ENCODE measurements at places on chromosomes 7 and 10.

DNA sequence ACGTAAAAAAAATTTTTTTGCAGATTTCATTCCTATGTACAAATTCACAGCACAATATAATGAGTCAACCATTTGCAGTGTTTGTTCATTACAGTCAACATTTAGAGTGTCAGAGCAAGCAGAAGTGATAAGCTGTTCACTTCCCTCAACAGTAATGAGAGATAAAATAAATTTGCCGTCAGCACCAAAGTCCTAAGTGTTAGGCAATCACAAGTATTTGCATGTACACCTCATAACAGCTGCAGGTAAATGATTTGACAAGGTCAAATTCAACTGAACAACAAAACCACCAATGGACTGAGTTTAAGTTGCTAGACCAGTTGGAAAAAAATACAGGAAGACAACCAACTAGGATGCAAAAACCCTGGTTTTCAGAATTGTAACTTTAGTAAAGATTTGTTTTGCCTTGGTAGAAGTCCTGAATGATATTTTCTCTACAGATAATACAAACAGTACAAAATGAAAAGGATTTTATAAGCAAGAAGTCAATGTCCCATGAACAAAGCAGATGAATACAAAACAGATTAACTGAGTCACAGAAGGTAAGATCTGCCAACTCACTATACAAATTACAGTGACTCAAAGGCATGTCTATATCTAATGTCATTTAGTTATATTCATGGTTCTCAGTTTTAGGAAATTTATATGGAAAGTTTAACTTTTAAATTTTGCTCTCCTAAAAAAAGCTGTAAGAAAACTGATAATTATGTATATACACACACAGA, 10.4 kb downstream of the RAPGEF5 start:
- no peak for DNase-seq

GRCh38 chr10:42932116-42932515, 144.8 kb upstream of the RET start:
- DNase-seq: no peak

GRCh38 chr7:125136755-125137532, 207.3 kb upstream of the POT1 start:
- DNase-seq: no peak

- no peak for DNase-seq
These were observed 222.9 kb upstream of the KMT2E start for GRCh38 chr7:104791080-104791479.

DNA sequence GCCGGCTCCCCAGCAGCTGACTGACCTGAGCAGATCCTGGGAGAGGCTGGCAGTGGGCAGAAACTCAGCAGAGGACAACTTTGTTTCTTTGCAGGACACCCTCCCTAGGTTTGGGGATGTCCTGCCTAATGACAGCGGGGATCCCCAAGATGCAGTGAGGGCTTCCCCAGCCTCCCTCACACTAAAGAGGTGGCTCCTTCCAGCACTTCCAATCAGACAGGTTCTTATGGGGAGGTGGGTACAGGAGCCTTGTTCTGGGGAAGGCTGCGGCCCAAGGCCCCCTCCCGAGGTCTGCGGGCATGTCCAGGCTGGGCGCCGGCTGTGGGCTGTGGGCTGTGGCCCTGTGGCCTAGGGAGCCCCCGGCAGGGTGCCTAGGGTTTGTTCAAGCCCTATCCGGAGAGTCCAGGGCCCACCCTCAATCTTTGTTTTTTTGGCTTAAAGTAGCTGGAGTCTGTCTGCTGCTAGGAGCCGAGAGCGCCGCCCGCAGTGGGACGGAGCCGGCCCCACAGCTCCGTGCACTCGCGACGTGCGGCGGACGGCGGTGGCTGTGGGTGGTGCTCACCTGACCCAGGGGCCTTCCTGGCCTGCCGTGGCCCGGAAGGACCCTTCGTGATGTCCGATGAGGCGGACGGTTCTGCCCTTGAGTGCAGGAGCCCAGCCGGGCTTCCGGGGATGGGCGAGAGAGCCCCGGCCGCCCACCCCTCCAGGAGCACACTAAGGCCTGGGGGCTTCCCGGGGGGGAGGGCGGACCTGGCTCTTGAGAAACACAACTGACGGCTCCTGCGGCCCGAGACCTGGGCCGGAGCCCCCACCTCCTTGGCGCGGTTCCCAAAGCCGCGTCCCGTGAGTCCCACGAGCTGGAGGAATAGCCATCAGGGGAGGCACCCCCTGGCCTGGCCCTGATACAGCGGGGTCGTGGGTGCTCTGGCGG, 57.2 kb downstream of the PDGFA start:
- no peak for DNase-seq

DNA sequence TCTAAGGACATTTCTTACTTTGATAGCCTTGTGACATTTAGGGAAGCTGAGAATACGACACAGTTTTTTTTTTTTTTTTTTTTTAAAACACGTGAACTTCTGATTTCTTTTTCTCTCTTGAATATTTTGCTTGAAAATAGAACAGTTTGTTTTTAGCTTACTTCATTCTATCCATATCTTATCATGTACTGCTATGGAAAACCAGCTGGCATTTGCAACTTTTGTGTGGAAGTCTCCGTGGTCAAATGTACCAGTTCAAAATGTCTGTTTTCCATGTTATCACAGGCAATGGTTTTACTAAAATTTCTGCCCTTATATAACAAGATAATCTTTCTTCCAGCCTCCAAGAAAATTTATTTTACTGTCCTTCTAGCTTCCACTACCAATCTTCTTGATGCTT, 821.6 kb downstream of the DNAJB9 start:
- DNase-seq: no peak

GRCh38 chr7:10802526-10802925, 171.1 kb upstream of the PHF14 start:
- no peak for DNase-seq

- no peak for DNase-seq
These were observed 255.8 kb downstream of the ABCA13 start for GRCh38 chr7:48426966-48427555.

DNA sequence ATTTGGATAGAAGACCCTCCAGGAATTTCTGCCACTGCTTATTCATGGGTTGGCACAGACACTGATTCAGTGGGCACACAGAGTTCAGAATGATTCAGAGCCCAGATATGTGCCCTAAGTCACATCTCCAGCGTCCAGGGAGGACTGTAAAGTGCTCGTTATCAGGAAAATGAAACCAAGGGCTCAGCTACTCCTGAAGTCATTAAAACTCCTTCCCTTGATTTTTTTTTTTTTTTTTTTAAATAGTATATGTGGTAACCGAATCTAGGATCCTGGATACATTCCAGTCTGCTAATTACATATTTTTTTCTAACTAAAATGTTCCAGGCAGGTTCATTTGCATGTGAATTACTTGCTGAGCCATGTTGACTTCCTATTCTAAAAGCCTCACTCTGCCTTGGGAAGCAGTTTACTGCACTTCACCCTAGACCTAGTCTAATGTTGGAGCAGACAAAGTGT, 34.7 kb downstream of the MET start:
- no peak for DNase-seq

- no peak for DNase-seq
These were observed 21.6 kb downstream of the GRID2IP start for GRCh38 chr7:6529643-6530042.

GRCh38 chr10:113473851-113474250, 79.0 kb upstream of the HABP2 start:
- DNase-seq: no peak

GRCh38 chr10:31963589-31963980, 35.0 kb upstream of the ARHGAP12 start:
- DNase-seq: no peak

GRCh38 chr7:79046061-79046460, 407.4 kb downstream of the MAGI2 start:
- DNase-seq: no peak

- no peak for DNase-seq
These were observed 171.8 kb upstream of the CDK1 start for GRCh38 chr10:60606343-60607080.

DNA sequence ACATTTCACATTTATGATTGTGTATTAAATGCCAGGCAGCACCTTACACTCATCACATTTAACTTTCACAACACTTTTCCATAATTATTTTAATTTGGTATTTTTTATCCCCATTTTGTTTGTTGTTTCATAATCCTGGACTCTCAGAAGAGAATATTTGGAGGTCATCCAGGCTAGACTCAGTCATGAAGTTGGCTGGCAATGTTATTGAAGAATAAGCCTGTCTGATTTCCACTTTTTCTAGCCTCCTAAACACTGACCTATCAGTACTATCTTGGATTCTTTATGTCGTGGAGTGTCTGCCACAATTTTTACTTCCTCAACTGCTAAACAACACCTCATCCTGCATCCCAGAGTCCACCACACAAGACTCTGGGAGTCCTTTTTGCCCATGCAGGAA, 372.3 kb upstream of the NRP1 start:
- DNase-seq: no peak

DNA sequence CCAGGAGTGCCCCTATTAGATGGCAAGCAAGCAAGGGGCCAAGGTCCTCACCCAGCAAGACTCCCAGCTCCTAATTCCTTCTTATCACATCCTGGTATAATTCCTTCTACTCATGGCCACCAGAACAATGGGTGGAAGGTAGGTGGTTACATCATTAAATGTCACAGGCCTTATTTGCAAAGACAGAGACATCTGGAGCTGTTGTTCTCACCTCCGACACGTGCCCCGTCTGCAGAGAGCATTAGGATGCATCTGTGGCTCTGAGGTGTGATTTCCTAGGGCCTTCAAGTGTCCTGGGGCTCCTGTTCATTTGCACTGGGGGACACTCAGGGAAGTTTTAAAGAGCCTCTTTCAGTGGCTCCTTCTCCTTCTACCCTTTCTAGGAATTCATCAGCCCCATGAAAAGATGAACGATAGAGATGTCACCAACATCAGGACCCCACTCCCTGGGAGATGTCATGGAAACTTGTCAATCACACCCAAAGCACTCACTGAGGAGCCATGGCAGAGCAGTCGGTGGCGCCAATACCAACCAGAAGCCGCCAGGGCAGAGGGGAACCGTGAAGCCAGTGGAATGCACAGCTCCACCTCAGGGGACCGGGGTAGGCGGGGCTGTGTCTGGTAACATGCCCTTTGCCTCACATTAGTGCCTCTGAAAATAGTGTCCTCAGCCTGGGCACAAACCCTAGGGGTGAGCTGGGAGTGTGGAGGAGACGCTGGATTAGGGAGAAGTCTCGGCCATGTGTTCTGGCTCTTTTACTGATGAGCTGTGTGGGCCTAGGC, 2.9 kb upstream of the ATP6V0E2 start:
- DNase-seq: no peak

- DNase-seq: no peak
These were observed 31.4 kb downstream of the FIGNL1 start for GRCh38 chr7:50418526-50419290.

DNA sequence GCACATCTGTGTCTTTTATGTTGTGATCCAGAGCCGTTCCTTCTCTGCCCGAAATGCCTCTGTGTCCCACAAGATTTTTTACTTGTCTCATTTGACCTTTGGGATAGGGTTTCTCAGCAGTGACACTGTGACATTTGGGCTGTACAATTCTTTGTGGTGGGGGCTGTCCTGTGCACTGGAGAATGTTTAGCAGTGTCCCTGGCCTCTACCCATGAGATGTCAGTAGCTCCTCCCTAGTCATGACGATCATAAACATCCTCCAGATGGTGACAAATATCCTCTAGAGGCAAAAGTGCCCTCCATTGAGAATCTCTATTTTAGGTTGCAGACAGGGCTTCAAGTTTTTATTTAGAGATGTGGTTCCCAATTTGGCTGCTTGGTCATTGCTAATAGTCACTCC, 91.3 kb downstream of the PPP1R17 start:
- DNase-seq: no peak

DNA sequence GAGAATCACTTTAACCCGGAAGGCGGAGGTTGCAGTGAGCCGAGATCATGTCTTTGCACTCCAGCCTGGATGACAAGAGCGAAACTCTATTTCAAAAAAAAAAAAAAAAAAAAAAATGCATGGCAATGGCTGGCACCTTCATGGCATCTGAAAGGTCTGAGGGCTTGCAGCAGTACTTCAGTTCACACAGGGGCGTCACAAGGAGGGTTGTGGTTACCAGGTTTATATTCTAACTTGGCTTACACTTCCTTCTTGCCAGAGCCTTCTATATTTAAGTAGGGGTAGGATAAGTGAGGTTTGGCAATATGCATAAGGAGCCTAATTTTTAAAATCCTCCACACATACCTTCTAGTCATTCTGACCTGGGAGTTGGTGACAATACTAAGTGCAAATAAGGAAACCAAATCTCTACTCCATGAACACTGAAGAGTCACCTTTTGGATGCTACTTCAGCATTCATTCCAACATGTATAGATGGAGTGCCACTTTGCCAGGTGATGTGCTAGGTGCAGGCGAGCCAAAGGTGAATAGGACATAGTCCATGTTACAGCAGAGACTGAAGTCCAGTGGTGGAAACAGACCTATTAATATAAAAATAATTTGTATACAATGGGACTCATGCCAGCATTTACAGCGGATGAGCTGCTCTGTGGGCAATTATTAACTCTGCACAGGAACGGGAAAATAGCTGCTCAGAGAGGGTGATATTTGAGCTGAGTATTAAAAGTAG, 57.8 kb upstream of the PDCD4 start:
- DNase-seq: no peak

- no peak for DNase-seq
These were observed 13.1 kb downstream of the UBE3C start for GRCh38 chr7:157151626-157152339.

GRCh38 chr10:104276192-104276591, 7.2 kb downstream of the GSTO2 start:
- DNase-seq: no peak

DNA sequence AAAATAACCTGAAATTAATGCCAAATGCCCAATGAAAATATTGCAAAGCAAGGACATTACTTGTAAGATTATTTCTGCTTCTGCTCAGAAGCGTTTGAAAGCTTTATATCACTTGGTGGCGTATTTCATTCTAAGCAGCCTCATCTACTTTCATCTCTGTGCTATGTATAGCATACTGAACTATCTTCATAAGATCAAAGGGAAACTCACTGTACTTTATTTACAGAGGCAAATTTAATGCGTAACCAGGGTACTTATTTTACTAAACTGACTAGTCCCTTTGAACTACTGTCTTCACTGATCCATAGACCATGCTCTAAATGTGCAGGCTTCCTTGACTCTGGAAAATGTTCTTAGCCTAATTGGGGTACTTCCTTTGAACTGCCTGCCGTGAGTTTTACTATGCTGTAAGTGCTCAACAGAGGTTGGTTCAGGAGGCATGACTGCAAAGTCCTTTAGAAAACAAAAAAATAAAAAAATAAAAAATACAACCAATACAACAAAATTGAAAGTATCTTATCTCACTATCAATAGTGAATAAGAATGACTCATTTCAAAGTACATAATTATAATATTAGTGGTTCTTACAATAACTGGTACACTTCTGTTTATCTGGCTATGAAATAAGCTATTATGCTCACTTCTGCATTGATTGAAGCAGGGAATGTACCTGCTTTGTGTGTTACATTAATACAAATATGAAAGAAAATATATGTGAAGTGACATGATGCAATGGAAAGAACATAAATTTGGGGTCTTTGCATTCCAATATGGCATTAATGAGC, 41.0 kb upstream of the TSPAN12 start:
- DNase-seq: no peak

DNA sequence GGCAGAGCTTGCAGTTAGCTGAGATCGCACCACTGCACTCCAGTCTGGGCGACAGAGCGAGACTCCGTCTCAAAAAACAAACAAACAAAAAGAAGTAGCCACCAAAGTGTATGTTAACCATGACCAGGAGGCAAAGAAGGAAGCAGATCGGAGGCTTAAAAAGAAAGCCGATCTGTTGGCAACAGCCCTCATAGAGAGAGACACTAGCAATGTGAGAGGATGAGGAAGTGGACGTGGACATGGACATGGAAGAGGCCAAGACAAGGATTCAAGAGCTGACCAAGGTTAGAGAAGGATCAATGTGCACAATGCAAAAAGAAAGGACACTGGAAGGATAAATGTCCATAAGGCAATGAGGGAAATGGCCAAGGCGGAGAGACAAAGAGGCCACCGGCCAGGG, 14.9 kb upstream of the ADCK2 start:
- DNase-seq: no peak

Measured in stimulated activated CD4-positive, alpha-beta T cell treated with anti-CD3 and anti-CD28 coated beads, TNF-alpha, amount 100 ng/mL, for 48 hours (primary cell).